ENCODE measurements at places on chromosomes 7 and 10.

- no peak for ATAC-seq
These were observed 86.8 kb upstream of the LANCL2 start for GRCh38 chr7:55278321-55278720.

GRCh38 chr10:62814756-62815380 is 1.3 kb downstream of the EGR2 start:
- ATAC-seq, result no peak

DNA sequence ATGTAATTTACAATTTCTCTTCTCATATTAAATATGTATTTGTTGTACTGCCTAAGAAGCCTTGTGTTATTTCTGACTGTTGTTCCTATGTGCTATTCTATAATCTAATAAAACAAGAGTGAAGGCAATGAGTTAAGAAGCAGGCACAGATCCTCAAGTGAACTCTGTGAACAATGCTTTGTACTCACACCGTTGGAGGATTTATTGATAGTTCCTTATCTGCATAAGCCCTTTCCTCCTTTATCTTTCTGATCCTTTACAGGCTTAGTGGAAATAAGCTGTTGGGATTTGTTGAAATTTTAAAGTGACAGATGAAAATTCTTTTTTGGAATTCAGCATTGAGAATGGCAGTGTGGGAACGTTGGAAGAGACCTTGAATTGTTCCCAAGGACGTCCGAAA is 329.6 kb upstream of the NPVF start:
- no peak for ATAC-seq

GRCh38 chr7:127890726-127891125 is 140.5 kb downstream of the LRRC4 start:
- ATAC-seq, result no peak

DNA sequence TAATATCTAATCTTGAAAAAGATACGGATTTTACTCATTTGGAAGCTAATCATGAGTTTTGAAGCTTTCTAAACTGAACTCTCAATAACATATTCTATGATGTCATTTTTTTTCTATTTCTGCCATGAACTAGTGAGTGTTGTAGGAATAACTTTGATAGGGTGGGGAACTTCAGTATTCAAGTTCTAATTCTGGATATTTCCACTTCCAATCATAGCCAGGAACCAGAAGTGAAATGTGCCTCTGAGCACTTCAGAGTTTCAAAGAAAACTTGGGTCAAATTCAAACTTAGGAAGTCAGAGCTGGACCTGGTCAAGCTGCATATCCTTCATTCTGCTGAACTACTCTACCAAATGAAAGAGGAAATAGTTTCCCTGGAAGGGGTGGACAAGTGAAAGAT is 847 bp downstream of the AGMO start:
- ATAC-seq, result no peak

GRCh38 chr7:18530224-18531179 is 35.0 kb downstream of the HDAC9 start:
- peak; percentile 30 for ATAC-seq

DNA sequence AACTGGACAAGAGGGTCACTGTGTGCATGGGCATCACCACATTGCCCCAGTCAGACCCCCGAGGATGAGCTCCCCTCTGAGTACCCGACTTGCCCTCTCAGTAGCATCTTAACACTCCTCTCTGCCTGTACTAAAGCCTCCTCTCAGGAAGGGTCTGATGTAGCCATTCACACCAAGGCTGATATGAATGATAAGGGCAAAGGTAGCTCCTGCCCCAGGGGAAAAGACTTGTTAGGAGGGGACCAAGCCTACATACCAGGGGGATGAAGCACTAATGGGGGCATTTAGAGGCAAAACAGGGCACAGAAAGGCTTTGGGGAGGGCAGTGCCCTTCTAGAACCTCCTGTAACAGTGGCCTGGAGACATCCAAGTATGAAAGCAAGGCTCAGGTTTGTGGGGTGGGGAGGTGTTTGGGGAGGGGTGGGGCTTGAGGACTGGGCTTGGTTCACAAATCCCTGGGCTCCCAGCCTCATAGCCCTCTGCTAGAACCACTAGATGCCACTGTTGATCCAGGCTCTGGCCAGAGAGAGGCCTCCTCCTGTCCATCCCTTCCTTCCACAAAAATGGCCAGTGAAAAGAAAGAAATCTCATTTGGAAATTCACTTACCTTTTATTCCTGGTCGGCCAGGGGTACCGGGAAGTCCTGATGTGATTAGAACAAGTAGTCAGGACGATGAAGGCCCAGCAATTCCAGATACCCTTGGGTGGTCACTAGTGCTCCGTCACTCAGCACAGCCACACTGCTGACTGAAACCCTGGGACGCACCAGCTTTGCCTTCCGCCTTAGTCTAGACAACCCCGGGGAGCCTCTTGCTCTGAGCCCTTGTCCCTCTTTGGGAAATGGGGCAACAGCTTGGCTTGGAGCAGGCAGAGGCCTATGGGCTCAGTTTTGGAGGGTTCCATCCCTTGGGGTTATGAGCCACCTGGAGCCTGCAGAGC is 40.3 kb downstream of the COL17A1 start:
- ATAC-seq, result peak; percentile 41

DNA sequence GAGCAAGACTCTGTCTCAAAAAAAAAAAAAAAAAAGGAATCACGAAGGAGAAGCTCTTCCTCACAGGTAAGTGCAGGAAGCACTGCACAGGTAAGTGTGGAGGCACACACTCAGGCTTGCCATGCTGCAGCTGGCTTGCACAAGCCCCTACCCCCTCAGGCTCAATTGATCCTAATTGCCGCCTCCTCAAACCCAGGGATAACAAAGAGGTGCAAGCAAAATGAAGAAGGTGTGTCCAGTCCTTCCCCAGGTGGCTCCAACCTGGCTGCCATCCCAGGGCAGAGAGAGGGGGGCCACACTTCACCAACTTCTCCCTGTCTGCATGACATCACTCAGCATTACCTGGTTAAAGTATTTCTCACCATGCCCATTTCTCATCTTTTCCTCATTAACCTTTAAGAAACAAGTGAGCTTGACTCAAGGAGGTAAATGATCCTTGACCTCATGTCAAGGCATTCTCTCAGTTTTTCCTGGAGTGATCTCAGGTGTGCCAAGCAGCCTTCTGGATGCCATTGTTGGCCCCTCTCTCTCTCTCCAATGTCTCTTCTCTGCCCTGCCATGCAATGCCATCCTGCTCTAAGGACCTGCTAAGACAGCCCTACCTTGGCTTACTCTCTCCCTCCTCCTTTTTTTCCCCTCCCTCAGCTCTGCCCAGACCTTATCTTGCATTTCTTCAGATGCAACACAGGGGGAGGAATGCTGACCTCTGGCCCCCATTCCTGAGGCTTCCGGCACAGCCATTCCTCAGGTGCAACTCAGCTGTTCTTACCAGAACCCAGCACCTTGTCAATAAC is 13.0 kb upstream of the TRPV6 start:
- no peak for ATAC-seq

DNA sequence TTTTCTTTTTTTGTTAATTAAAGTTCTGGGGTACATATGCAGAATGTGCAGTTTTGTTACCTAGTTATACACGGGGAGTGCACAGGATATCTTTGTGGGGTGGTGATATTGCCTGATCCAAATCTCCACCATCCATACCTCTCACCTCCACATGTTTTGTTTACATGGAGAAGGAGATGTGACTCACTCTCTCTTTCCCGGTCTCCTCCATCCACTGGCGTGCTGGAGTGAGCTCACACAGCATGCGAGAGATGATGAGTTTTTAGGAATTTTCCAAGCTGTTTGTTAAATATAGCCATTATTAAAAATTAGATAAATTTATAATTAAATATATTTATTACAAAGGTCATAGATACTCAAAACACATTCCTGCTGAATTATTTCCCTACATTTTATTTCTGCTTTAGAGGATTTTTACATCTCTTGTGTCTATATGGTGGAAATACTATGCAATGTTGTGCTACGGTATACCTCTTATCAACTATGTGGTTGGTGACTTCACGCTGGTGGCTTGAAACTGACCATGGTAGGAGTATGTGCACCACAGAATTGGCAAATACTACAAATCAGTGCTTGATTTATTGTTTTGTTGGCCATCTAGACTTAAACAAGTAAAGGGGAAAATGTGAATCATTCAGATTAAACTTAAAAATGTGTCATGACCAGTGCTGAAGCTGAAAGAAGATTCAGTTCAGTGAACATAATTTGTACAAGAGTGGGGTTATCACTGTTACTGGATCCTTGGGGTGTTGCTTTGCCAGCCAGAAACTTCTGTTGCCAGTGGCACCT is 107.9 kb upstream of the FAM180A start:
- no peak for ATAC-seq

GRCh38 chr10:131810036-131810804 is 90.6 kb upstream of the PPP2R2D start:
- no peak for ATAC-seq

GRCh38 chr10:91761721-91762120 is 36.5 kb upstream of the TNKS2 start:
- no peak for ATAC-seq

DNA sequence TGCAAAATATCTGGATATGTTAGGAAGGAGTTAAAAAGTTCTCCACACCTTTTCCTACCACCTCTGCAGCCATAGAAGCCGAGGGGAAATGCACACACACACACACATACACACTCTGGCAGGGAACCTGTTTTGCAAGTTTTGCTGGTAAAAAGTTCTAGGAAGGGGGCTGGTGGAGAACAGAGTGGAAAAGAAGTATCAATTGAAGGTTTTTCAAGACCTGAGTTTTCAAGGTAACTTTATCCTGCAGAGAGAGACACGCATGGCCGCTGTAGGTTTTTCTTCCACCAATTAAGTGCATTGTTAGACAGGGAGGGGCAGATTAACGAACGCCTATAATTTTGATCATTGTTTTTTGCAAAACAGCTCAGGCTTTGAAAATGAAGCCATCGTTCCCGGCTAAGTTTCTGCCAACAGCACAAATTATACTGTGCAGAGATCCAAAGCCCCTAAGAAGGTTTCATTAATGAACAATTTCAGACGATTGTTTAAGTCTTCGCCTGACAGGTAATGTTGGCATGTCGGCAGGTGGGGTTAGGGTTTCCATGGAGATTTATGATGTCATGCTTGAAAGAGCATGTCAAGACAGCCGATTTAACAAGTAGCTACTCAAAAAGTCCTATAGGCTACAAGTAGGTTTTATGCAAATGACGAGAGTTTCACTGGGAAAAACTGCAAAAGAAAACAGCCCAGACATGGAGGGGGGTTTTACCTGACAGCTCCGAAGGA is 29.7 kb downstream of the KIAA1217 start:
- ATAC-seq, result no peak
